ENCODE measurements at places on chromosomes 2 and 18.
A peak's percentile ranks its signal among the peaks of the same experiment; 100 is the strongest.

GRCh38 chr2:168841445-168841844, 39.0 kb downstream of the NOSTRIN start:
- no peak for DNase-seq

DNA sequence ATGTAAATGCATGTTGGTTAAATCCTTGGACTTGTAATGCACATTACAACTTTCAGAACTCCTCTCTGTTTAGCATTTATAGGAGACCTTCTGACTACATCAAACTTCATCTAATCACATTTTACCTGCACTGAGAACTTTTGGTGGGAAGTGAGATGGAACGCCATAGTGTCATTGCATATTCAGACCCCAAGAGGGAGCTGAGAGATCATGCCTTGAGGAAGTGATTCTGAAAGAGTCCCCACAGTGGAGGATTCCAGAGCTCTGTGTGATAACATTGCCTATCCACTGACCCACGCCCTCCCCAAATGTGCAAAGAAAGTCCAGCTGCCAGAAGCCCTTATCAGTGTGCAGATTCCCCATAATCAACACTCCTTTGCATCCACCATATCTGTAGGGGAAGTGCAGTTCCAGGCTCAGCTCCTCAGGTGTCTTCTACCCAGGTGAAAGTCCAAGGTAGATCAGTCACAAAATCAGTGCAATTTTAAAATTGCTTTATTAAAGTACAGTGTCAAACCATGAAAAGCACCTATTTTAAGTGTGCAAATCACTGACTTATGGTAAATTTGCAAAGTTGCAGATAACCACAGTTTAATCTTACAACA, 212.4 kb downstream of the RPIA start:
- DNase-seq: peak; percentile 45

DNA sequence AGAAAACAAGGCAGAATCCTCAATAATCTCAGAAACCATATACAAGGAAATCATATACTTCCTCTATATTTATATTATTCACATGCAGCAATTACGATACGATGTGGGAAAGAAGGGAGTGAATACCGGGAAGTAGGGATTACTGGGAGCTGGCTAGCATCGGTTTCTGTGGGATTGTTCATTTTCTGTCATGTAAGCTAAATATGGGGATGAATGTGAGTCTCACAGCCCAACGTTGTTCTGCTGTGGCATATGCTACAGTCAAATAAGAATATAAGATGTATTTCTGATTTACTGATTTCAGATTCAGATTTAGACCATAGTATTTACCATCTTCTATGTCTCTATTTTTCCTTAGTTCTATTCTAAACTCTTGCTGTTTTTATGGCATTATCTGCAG, 113.6 kb downstream of the EVA1A start:
- no peak for DNase-seq

DNA sequence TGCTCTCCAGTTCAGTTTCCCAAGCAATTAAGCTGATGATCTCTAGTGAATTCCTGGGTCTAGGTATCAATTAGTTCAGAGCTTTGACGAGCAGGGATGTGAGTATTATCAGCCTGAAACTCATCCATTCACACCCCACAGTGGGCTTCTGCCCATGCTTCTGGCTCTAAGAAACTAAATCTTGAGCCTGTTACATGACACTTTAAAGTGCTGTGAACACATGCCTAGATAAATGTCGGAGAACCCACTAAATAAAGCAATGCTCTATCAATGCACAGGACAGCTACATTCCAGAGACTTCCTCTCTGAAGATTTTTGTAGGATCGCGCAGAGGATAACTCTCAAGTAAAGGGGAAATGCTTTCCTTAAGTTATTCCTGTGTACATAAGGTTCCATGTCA, 356.5 kb upstream of the TNP1 start:
- DNase-seq: no peak

- no peak for DNase-seq
These were observed 18.9 kb downstream of the GRHL1 start for GRCh38 chr2:9970200-9971044.

- DNase-seq: no peak
These were observed 1089.3 kb downstream of the SUCLG1 start for GRCh38 chr2:83369601-83370418.

DNA sequence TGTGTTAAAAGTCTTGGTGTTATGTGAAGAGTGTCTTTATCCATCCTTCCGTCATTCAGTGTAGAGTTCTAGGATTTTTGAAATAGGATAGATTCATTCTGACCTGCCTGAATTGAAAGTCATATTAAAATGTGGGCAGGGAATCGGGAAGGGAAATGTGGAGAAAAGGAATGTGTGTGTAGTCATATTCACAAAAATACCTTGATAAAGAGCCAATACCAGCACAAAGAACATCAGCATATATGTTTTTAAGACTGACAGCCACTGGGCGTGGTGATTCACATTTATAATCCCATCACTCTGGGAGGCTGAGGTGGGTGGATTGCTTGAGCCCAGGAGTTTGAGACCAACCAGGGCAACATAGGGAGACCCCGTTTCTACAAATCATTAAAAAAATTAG, 188.1 kb downstream of the CAMKMT start:
- DNase-seq: peak; percentile 23

GRCh38 chr2:224175538-224175937, 136.5 kb upstream of the SERPINE2 start:
- no peak for DNase-seq

- no peak for DNase-seq
These were observed 386.8 kb downstream of the XIRP2 start for GRCh38 chr2:167275046-167275445.

DNA sequence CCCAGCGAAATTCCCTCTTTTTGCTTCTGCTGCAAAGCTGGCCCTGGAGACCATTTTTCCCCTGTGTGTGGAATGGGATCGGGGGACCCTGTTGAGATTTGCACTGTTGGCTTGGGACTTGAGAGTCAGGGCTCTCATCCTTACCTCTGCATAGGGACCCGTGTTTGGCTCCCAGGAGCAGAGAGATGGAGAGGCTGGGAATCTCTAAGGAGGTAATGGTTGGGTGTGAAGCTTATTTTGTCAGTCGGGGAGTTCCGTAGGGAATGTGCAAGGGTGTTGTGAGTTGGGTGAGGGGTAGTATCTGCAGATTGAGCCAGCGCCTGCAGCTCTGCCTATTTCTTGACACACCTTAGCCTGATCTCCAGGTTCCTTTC, 4.5 kb downstream of the GATA6 start:
- no peak for DNase-seq

- no peak for DNase-seq
These were observed 138.9 kb downstream of the LTBP1 start for GRCh38 chr2:33085646-33086045.

GRCh38 chr2:61405813-61406212, 65.1 kb downstream of the USP34 start:
- no peak for DNase-seq

GRCh38 chr2:147904051-147904450, 59.2 kb downstream of the ACVR2A start:
- no peak for DNase-seq

DNA sequence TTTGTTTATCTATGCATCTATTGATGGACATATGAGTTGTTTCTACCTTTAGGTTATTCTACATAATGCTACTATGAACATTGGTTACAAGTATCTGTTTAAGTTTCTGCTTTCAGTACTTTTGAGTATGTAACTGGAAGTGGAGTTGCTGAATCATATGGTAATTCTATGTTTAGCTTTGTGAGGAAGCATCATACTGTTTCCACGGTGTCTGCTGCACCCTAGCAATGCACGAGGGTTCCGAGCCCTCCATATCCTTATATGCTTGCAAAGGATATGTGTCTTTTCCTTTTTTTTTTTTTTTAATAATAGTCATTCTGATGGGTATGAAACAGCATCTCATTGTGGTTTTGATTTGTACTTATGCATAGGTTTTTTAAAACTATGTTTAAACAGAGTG, 83.7 kb downstream of the FMNL2 start:
- DNase-seq: peak; percentile 73

GRCh38 chr2:33380001-33380609, 96.3 kb upstream of the RASGRP3 start:
- no peak for DNase-seq

DNA sequence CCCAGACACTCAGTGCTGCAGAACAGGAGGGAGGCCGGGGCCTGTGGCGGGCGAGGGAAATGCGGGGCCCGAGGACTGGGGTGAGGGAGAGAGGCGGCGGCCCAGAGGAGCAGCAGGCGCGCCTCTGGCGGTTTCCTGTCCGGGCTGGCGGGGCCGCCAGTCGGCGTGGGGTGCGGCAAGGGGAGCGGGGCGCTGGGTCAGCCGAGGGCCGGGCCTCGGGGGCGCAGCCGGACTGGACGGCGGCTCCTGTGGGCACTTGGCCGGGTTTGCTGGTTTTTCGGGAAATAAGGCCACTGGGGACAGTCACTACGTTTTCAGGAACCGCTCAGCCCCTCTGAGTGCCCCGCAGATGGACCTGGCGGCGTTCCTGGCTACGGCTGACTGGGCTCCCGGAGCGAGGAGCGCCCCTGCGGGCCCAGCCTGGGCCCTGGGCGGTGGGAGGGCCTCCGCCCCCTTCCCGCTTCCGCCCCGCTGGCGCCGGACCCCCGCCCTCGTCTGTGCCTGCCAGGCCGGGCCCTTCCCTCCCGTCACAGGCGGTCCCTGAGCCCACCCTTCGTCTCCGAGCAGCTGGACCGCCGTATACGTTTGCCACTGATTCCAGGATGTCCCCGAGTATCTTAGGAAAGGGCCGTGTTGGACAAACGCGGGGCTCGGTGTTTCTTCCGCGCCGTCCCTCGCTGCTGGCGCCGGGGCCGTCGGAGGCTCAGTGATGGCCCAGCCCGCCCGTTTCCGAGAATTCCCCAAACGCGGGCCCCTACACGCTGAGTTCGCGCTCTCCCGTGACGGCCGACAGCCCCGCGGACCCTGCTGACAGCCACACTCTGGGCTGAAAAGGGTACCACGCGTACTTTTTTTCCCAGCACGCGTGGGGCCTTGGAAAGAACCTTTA, 84.6 kb downstream of the FAM210A start:
- DNase-seq: no peak

- no peak for DNase-seq
These were observed 103.4 kb downstream of the TNS1 start for GRCh38 chr2:217899231-217900009.

DNA sequence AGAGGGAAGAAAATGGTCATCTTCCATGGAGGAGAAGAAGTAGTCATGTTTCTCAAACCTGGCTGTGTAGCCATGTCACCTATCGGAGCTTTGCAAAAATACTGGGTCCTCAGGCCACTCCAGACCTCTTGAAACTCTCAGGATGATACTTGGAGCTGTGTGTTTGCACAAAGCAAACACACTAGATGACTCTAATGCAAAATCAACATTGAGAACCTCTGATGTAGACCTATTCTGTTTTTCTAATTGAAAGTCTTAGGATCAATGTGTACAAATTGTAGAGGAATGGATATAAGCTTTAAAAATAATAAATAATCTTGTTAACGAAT, 444.3 kb downstream of the RND3 start:
- DNase-seq: no peak

GRCh38 chr2:29783666-29784065, 137.7 kb downstream of the ALK start:
- no peak for DNase-seq

DNA sequence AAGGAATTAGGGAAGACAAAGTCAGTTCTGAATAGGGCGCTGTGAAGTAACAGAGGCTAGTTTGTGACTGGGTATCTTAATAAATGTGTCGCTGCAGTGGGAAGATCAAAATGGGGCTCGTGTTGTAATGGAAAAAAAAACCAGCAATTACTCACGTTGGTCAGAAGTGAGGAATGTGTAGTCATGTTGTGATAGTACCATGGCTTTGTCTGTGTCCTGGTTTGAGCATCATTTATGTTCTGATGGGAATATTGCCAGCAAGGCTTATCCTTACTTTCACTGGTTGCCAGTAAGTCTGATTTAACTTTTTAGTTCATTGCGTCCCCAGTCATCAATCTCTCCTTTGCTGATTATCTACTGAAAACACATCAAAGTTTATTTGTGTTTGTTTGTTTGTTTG, 467.6 kb downstream of the NYAP2 start:
- DNase-seq: no peak

- no peak for DNase-seq
These were observed 19.1 kb upstream of the TRIB2 start for GRCh38 chr2:12697617-12698016.

DNA sequence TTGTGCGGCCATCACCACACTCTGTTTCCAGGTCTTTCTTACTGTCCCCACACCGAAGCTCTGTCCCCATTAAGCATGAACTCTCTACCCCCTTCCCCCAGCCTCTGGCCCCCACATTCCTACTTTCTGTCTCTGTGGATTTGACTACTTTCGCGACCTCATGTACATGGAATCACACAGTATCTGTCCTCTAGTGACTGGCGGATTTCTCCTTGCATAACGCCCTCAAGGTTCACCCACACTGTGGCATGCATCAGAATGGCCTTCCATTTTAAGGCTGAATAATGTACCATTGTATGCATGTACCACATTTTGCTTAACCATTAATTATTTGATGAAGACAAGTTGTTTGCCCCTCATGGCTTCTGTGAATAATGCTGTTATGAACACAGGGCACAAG, 467.6 kb upstream of the HS6ST1 start:
- no peak for DNase-seq

DNA sequence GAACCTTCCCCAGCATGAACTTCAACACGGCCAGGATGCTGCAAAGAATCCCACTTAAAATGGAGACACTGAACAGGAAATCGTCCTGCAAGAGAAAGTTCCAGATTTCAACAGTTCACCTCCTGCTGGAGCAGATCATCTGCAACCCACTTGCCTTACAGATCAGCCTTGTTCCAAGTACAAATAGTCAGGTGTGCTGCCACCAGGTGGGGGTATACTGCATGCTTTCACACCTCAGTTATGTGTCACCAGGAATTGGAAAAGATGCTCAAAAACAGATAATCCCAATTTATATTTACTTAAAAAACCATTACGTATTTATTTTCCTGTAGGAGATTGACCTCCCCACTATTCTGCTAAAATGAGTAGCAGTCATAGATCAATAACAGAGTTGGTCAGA, 212.3 kb downstream of the MGAT5 start:
- DNase-seq: peak; percentile 43

GRCh38 chr2:102592601-102593000, 26.8 kb upstream of the SLC9A2 start:
- no peak for DNase-seq

DNA sequence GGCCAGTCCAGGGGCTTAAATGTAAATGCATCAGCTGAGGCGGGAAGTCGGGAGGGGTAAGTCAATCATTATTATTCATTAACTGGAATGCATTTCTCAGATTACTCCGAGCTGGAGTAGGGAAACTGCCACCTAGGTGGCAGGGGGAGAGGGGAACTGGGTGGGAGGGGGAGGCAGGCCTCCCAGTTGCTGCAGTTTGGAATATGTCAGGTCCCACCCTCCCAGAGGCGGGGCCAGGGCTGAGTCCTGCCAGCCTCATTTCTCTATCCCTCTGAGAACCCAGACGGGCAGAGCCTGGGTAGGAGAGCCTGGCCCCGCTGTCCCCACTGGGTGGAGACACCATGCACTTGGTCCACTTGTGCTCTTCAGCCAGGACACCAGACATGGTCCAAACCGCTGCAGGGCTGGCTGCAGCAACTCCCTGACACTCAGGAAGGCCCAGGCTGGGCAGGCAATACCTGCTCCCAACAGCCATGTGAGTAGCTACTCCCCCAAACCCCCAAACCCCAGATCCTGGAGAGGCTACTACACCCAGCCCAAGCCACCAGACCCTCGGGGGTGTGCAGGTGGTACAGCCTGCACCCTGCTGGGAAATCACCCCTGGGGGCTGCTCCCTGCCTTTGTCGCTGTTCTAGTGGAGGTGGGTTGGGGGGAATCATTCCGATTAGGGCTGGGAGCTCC, at the start of gene GPBAR1:
Gene GPBAR1, plus strand, starts transcription at position 274 of the 681 bp plus-strand sequence. CDS start 1,710 bp downstream, outside the sequence.
- no peak for DNase-seq

All from dermis microvascular lymphatic vessel endothelial cell (primary cell).